ENCODE measurements at places on chromosomes 7 and 10.

DNA sequence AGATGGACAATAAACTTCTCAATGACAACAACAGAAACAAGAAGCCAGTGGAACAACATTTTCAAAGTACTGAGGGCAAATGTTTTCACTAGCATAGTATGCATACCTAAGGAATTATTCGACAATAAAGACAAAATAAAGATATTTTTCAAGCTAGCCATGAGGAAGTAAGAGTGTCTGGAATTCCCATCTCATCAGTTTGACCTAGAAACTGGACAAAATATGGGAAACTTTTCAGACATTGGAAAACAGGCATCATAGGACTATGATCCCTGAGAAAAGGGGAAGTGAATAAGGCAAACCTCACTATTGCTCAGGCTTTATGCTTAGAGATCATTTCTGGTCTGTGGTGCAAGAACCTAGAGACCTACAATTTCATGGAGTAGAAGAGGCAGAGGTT lies 86.3 kb downstream of the OAT start:
- DNase-seq = no peak

GRCh38 chr10:17805921-17806577 lies 3.1 kb upstream of the MRC1 start:
- no peak for DNase-seq

GRCh38 chr10:52213321-52213752 lies 100.7 kb upstream of the DKK1 start:
- no peak for DNase-seq

- no peak for DNase-seq
Observed at GRCh38 chr10:29050081-29050480, 238.8 kb upstream of the LYZL1 start.

- no peak for DNase-seq
Observed at GRCh38 chr10:124082555-124082954, 10.8 kb downstream of the CHST15 start.

DNA sequence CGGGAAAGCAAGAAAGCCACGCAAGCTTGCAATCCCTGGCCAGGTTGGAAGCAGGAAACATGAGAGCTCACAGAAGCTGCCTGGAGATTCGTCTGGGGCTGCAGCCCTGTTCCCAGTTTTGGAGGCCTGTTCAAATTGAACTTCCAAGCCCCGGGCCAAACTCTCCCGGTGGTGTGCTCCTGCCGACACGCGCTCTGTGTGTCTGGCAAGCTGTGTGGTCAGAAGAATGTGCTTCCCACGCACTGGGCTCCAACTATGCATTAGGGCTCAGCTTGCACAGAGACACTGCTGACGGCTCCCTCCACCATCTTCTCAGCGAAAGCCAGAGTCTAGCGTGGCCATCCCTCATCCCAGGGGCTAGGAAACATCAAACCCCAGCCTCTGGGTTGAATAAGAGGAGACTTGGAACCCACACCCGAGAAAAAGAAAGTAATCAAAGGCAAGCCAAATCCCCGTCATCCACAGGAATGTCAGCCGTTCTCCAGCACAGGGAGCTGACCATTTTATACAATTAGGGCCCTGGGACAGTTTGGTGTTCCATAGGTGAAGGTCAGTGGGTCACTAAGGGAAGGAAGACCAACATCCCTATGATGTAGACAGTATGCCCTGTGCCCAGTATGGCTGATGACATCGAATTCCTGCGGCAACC lies 107.2 kb downstream of the FGFR2 start:
- no peak for DNase-seq

GRCh38 chr10:4214908-4215307 lies 429.9 kb upstream of the KLF6 start:
- DNase-seq = no peak

GRCh38 chr7:3310884-3311283 lies 9.8 kb downstream of the SDK1 start:
- no peak for DNase-seq

GRCh38 chr10:48976196-48976595 lies 36.6 kb upstream of the LRRC18 start:
- DNase-seq = no peak

GRCh38 chr10:110226543-110226925 lies 19.1 kb downstream of the MXI1 start:
- DNase-seq = peak; percentile 86

GRCh38 chr7:37249240-37249639 lies 199.4 kb downstream of the ELMO1 start:
- no peak for DNase-seq

GRCh38 chr10:32412499-32412853 lies 33.5 kb upstream of the CCDC7 start:
- no peak for DNase-seq

DNA sequence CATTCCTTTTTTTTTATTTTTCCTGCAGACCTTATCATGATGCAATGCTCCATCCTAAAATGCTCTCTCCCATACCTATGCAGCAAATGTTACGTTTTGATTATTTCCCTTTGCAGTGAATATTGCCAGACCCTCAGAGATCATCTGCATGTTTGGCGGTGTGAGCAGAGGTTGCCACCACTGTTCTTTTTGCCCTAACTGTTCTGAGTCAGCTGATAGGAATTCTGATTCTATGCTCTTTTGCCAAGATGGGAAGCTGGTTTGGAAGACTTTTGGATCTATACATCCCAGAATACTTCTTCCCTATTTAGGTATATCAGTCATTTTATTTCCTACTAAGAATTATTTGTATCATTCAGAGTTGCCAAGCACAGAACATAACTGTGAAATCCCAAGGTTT lies 130.5 kb downstream of the KLF6 start:
- DNase-seq = no peak

- no peak for DNase-seq
Observed at GRCh38 chr10:92278996-92279696, 11.7 kb downstream of the CPEB3 start.

GRCh38 chr10:112701211-112701877 lies 248.7 kb upstream of the TCF7L2 start:
- DNase-seq = no peak

GRCh38 chr10:356452-356851 lies 221.2 kb downstream of the ZMYND11 start:
- no peak for DNase-seq

GRCh38 chr7:56290548-56290947 lies 174.3 kb upstream of the NUPR2 start:
- no peak for DNase-seq

DNA sequence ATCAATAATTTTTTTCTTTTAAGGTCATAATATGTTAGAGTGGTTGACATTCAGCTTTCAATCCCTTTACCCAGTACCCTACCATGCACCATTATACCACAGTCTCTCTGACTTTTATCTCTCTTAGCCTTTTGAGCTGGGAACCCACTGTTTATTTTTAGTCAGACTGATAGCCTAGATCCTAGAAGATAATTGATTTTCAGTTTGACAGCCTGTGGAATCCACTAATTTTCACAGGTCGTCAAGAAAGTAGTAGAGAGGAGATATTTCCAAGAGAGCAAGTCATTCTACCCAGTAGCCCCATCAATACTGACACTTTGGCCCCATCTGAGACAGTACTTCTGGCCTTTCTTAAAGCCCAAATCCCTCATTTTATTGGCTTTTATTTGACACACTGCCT lies 67.1 kb upstream of the CC2D2B start:
- DNase-seq = no peak

DNA sequence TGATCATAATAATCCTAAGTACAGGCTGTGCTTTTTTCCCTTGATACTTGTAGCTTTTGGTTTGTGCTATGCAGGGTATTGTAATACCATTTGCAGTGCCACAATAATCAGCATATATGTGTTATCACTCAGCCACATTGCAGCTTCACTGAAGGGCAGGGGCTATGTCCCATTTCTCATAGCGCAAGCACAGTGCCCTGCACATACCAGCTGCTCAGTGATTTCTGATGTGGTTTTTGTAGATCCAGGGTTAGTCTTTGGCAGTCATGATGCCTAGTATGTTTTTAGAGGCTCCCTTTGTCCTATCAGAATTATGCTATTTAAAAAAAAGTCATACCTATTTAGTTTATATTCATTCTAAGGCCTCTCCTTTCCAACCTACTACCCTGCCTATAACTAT lies 25.8 kb downstream of the MET start:
- DNase-seq = no peak

DNA sequence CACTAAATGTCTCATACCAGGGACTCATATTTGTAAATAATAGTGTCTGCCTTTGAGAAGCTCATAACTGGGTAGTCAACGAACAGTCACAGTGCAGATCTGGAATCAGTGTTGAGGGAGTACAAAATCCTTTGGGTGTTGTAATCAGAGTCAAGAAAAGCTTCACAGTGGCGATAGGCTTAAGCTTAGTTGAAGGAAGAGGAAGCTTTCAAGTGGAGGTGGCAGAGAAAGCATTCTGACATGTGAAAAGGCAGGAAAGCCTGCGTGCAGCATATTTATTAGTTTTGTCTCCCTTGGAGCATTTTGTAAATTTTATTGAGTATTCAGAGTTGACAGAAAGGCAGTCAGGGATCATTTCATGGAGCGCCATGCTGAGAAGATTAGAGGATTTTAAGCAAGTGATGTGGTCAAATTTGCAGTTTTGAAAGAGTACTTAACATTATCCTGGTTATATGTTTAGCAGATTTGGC lies 104.9 kb downstream of the ADK start:
- no peak for DNase-seq

GRCh38 chr7:51230723-51231122 lies 85.9 kb downstream of the COBL start:
- no peak for DNase-seq
